Astrocyte (in vitro differentiated cells and primary cell): ENCODE measurements at places on chromosomes 11 and 22. TPM values are rescaled to one million over a fixed set of nuclear protein-coding genes. Genes with fewer than 3 reads are reported as not detected.

DNA sequence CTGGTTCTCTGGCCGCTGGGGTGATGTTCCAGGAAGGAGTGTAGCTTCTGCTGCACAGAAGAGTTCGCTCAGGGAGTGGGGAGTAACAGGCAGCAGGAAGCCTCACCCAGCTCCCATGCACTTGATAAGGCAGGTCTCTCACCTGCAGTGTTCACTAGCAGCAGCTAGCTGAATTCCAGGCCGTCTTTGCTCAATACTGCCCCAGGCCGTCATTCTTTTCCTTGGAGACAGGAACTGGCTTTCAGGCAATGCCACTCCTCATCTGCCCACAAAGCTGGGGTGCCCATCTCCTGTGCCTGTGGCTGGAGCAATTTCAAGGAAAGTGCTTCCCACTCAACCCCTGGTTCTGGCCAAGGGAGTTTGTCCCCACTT lies 66.1 kb downstream of the ARHGAP42 start:
- no peak overlapping the region for H3K27ac ChIP-seq
- no peaks in the 10 kb centered on the region for H3K36me3 ChIP-seq
- H3K27me3 ChIP-seq: no peaks in the 10 kb centered on the region

- no peak overlapping the region for H3K27ac ChIP-seq
- H3K4me3 ChIP-seq: no peak overlapping the region
- no peaks in the 10 kb centered on the region for H3K4me1 ChIP-seq
- no peaks in the 10 kb centered on the region for H3K27me3 ChIP-seq
- peak; percentile 6 for DNase-seq
- no peaks in the 10 kb centered on the region for H3K36me3 ChIP-seq
Measured at GRCh38 chr22:34669001-34669400, 397.0 kb upstream of the ISX start.

- no peak overlapping the region for H3K27ac ChIP-seq
- H3K36me3 ChIP-seq: peaks cover 7% of the 10 kb centered on the region
- H3K4me3 ChIP-seq: no peak overlapping the region
Measured at GRCh38 chr22:29265305-29265704, 2.5 kb downstream of the RHBDD3 start.

GRCh38 chr11:126544108-126545056 lies 188.9 kb downstream of the ST3GAL4 start:
- no peaks in the 10 kb centered on the region for H3K36me3 ChIP-seq
- no peak overlapping the region for H3K4me3 ChIP-seq
- H3K27ac ChIP-seq: no peak overlapping the region
- no peaks in the 10 kb centered on the region for H3K27me3 ChIP-seq
- H3K4me1 ChIP-seq: peaks cover 14% of the 10 kb centered on the region

PATE4 gene
- not detected in 2 replicates for total RNA-seq

DNA sequence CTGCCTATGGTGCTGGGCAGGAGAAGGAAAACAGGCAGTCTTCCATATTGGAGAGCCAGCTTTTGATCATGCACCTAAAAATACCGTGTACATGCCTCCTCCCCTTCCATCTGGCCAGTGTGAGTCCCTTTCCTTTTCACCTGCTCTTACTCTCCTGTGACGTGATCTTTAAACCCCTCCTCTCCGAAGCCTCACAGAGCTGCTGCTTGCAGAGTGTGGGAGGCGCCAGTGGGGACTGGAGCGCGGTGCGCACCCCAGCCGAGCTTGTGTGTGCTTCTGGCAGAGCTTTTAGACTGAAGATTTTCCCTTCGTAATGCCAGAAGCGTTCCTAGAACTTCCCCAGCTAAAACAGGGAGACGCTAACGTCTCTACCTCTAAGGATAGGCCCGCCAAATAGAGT lies 29.8 kb downstream of the MUC6 start:
- H3K36me3 ChIP-seq: peaks cover 16% of the 10 kb centered on the region
- H3K27me3 ChIP-seq: no peaks in the 10 kb centered on the region
- DNase-seq: no peak
- no peak overlapping the region for H3K27ac ChIP-seq
